Epithelial cell of esophagus (primary cell): ENCODE measurements at places on chromosomes 7 and 10.

- no peak for DNase-seq
Measured at GRCh38 chr10:13899941-13900340, 313.2 kb downstream of the PRPF18 start.

- no peak for DNase-seq
Measured at GRCh38 chr7:75559355-75559975, 67.3 kb downstream of the SPDYE5 start.

DNA sequence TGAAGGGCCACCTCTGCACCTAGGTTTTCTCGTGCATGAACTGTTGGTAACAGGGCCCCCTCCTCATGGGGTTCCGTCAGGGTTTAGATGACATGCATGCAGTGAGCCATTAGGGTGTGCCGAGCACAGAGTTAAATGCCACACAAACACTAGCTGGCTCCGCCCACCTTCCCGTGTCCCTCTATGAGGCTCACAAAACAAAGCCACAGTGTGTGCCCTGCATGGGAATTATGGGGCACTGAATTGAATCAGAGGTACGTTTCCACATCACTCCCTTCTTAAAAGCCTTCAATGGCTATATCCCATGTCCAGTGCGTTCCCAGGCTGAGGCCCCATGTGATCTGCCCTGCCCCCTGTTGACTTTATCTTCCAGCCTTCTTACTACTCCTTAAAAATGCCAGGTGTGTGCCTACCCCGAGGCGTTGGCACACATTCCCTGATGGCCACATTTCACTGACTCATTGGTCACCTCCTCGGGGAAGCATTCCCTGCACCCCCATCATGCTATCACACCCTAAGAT lies 35.7 kb downstream of the GSDME start:
- DNase-seq, result peak; percentile 73

GRCh38 chr10:60795465-60796202 lies 17.4 kb downstream of the CDK1 start:
- no peak for DNase-seq

DNA sequence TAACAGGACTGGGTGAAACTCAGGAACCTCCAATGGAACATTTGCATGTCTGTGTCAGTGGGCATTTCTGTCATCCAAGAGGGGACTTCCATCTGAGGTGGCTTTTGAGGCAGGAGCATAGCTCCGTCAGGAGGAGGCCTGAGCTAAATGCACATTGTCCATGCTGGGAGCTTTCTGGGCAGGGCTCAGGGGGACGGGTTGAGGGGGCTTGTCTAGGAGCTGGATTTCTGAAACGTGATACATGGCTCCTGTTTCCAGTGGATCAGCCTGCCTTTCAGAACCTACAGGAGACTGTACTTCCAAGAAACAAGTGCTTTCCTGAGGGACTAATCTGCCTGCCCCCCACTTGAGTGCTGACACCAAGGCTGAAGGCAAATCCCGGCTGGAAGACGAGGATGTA lies 40.5 kb upstream of the GDF10 start:
- DNase-seq, result no peak

GRCh38 chr7:106566196-106566595 lies 94.8 kb downstream of the CCDC71L start:
- DNase-seq, result no peak

DNA sequence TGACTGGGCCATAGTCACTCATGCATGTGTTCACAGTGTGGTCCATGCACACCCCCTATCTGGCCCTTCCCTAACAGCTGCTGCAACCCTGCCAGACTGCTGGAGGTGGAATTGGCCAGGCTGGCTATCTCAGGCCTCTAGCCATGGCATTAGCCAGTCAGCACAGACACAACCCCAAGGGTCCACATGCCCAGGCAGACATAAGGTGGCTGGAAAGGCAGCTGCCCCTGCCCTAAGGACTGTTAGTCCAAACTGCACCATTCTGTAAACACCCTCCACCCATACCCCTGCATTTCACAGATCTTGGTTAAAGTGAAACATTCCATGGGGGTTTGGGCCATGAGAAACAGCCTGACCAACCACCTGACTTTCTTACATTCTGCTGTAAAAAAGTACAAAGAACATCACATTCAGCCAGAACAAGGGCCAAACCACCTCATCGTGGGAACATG lies 137.4 kb upstream of the KCNMA1 start:
- DNase-seq, result no peak

DNA sequence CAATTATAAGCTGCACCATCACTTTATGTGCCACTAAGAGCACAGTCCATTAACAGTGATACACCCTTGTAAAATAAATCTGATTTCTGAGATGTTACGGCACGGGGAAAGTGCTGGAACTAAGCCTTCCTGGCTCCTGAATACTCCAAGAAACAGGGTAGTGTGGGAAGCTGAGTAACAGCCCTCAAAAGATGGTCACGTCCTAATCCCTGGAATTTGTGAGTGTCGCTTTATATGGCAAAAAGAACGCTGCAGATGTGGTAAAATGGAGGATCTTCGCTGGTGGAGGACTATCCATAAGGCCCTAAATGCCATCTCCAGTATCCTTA lies 13.5 kb downstream of the ESYT2 start:
- DNase-seq, result no peak

GRCh38 chr7:128946936-128947830 lies 9.5 kb downstream of the IRF5 start:
- no peak for DNase-seq

DNA sequence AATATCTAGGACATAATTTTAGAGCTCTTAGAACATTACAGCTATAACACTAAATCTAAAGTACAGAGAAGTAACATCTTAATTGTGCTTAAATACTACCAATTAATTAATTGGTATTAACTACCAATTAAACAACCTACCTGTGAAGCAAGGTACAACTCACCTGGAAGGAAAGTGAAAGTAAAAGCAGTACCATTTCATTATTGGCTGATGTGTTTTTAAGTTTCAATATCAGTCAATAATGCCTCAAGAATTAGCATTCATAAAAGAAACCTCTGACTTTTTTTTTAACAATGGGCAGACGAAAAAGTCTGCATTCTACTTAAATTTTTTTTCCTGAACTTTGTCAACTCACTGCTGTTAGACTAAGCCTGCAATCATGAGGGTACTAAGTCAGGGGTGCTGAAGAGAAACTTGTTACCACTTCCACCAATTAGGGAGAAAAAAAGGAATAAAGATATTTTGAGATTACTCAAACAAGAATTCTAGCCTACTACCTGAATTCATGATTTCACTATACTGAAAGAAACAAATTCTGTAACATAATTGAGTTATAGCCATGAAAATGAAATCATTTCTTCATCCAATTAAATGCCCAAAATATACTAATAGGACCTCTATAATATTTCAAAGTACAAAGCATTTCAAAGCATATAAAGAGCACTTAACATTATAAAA lies 19.9 kb downstream of the UPF2 start:
- no peak for DNase-seq

- no peak for DNase-seq
Measured at GRCh38 chr10:77493851-77494261, 143.8 kb downstream of the KCNMA1 start.

DNA sequence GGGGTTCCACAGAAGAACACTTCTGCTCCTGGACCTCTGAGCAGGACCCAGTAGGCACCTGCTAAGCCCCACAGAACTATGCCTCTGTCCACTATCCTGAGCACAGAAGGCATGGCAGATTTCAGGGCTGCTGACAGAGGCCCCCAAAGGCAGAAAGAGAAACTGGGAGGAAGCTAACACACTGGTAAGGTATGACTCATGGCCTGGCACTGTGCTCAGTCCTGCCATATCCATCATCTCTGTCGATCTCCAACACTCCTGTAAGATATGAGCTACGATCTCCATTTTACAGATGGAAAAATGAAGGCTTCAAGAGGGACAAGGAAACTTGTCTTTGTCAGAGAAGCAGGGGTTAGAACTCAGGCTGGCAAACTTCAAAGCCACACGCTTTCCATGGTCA lies 62.2 kb downstream of the GRID1 start:
- no peak for DNase-seq
